ENCODE measurements at places on chromosomes 5 and 9.

- DNase-seq, result no peak
These were observed 199.7 kb downstream of the ARHGAP26 start for GRCh38 chr5:142969624-142970439.

DNA sequence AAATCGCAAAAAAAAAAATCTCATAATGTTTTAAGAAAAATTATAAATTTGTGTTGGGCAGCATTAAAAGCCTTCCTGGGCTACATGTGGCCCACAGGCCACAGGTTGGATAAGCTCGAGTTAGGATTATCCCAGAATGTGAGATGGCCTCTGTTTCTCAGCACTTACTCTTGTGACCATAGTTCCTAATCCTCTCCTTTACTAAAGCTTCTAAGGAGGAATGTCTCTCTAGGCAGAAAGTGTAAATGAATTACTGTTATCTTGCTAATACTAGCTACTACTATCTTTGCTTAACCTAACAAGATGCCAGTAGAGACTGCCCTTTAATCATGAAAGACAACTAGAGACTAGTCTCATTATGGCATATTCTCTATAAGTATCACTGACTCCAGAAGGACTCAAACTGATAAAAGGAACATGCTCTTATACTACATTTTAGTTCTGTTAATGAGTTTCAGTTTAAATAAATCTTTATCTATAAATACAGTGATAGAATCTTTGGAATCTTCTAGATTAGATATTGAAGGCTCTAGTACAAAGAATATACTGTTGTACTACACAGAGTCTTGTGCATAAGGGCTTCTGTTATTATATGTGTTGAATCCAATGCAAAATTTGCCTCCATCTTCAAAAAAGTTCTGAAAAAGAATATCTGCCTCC is 13.8 kb downstream of the INVS start:
- DNase-seq, result no peak

DNA sequence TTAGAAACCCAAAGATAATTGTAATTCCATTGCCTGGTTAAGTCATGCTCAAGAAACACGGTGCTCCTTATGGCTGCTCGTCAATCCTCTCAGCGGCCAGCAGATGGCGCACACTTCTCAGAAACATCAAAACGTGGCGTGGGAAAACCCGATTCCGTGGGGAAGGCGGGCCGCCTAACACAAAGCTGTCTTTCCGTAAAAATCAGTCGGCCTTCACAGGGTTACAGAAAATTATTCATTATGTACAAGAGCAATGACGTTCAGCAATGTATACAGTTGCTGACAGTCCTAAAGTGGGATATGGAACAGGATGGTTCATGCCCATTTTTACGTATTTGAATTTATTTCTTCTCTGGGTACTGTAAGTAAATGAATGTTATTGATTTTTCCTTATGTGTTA is 83.5 kb downstream of the PDE4D start:
- peak; percentile 14 for DNase-seq

- DNase-seq, result no peak
These were observed 175.9 kb downstream of the ENC1 start for GRCh38 chr5:74464512-74465209.

DNA sequence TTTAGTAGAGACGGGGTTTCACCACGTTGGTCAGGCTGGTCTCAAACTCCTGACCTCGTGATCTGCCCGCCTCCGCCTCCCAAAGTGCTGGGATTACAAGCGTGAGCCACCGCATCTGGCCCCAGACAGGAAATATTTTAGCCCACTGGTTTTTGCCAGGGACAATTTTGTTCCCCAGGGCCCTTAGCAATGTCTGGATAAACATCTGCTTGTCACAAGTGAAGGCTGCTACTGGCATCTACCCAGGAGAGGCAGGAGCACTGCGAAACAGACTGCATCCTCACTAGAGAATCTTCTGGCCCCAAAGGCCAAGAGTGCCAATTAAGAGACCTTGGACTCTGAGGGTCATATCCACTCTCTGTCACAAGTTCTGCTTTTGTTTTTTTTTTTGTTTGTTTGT is 2.4 kb upstream of the TPRN start:
- DNase-seq, result no peak

- DNase-seq, result no peak
These were observed 104.1 kb downstream of the ADAMTS2 start for GRCh38 chr5:179241175-179241574.

- no peak for DNase-seq
These were observed 338.4 kb downstream of the DNAH5 start for GRCh38 chr5:13606051-13606450.

GRCh38 chr5:175321927-175322532 is 122.0 kb downstream of the DRD1 start:
- DNase-seq, result no peak

GRCh38 chr5:27682600-27682999 is 644.2 kb upstream of the CDH9 start:
- no peak for DNase-seq

DNA sequence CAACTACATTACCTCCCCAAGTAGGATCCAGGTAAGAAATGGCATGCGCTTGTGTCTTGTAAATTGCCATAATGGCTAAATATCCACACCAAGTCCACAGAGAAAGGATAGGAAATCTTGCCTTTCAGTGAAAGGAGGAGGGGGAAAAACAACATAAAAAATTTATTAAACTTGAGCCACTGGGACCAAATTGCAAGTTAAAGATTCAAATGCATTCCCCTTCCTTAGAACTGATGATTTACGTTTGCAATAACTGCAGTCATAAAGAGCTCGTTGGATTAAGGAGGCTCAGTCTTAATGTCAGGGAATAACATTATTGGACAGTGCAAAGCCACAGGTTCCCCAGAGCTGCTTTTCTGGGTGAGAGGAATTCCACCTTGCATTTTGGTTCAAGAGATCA is 92.6 kb upstream of the SARDH start:
- DNase-seq, result no peak

- no peak for DNase-seq
These were observed 10.1 kb upstream of the TRIM52 start for GRCh38 chr5:181271081-181271480.

DNA sequence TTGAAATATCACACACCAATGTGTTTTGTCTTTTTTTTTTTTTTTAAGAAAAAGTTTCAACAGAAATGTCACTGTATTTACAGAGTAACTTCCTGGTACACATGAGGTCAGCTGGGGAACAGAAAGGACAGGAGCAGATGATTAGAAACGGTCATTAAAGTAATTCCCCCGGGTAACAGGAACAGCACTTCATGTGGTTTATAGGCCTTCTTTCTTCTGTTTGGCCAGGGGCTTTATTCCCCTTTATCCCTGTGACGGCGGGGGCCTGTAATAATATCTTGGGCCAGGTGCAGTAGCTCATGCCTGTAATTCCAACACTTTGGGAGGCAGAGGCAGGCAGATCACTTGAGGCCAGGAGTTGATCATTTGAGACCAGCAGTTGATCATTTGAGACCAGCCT is 30.5 kb upstream of the MSH3 start:
- no peak for DNase-seq

DNA sequence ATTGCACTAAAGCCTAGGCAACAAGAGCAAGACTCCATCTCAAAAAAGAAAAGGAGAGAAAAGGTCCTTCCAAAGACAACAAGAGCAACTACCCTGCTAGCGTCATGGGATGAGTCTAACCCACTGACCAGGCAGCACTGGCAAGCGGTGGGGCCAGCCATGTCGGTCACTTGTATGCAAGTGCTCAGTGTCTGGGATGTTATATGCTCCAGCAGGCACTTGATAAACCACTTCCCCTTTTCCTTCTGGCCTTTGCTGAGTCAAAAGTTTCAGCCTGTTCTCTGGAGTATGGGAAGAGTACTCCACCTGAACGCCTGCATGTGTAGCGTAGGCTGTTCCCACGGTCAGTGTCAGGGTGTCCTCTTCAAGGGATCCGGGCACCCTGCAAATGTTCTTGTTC is 9.2 kb upstream of the MXD3 start:
- peak; percentile 42 for DNase-seq

GRCh38 chr9:132163457-132163875 is 1.6 kb downstream of the NTNG2 start:
- DNase-seq, result no peak

- peak; percentile 67 for DNase-seq
These were observed 411.4 kb downstream of the MAT2B start for GRCh38 chr5:163916861-163917260.

GRCh38 chr5:4050203-4050602 is 454.6 kb downstream of the IRX1 start:
- no peak for DNase-seq

DNA sequence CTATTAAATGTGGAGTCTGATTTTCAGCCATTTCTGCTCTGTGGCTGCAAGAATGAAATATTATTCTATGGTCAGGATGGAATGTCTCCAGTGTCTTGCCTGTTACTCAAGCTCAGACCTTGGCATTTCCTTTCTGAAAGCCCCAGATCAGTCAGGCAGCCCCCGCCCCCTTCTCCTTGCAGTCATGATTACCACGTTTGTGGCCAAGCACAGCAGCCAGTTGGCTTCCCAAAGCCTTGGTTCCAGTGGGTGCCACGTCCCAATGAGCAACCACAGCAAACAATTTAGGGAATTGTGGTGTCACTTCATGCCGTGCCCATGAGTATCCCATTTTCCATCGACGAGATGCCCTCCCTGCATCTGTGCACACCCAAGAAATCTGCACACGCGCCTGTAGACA is 9.7 kb upstream of the OBP2A start:
- no peak for DNase-seq

DNA sequence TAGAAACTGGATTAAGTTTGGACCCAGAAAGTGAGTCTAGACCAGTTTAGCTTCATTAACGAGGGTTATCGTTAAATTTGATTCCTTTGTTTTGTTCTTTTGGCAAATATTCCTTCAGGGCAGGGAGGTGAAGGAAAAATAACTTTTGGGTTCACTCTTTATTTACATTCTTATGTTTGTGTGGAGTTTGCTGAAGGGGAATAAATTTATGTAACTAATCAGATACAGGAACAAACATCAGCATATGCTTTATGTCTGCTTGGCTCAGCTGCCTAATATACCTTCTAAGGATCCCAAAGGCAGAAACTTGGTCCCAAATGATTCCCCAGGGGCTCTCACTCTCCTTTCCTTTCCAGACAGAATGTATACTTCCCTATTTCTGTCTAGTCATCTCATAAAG is 132.4 kb downstream of the MCTP1 start:
- DNase-seq, result no peak

DNA sequence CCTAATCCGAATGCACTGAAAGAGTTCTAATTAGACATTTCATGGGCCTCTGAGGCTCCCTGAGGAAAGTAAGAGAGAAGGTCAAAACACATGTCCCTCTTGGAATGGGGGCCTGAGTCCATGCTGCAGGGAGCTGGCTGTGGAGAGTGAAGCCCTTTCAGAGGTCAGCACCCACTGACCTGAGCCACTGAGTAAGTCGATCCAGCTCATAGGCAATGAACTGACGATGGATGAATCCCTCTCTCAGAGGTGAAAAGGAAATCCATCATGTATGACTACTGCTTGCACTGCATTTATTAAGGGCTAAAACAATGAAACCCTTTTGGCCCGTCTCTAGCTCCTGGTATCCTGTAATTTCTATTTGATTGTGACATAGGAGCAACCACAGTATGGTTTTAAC is 288.9 kb upstream of the VLDLR start:
- DNase-seq, result no peak

- no peak for DNase-seq
These were observed 600 bp downstream of the ENC1 start for GRCh38 chr5:74639807-74640449.

DNA sequence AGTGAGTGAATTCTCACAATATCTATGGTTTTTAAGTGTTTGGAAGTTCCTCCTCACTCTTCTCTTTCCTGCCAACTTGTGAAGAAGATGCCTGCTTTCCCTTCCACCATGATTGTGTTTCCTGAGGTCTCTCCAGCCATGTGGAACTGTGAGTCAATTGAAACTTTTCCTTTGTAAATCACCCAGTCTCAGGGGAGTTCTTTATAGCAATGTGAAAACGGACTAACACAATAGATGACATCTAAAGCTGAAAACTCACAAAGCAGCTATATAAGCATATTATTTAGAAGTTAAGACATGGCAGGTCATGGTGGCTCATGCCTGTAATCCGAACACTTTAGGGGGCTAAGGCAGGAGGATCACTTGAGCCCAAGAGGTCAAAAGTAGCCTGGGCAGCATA is 130.2 kb downstream of the ARRDC3 start:
- DNase-seq, result no peak

DNA sequence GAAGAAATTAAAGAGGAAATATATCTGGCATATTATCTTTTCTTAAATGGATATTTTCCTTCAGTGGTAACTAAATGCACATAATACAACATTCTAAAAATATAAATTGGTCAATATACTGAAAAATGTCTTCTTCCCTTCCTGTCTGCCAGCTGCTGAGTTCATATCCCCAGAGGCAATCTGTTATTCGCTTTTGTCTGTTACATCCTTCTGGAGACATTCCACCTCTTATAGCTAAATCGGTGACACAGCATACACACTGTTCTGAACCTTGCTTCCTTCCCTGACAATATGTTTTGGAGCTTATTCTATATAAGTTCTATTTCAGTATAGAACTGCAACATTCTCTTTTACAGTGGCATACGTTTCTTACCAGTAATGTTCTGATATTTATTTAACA is 147.8 kb downstream of the TENT4A start:
- DNase-seq, result no peak

GRCh38 chr9:120358877-120359276 is 221.1 kb downstream of the CDK5RAP2 start:
- no peak for DNase-seq

- peak; percentile 57 for DNase-seq
These were observed 9.9 kb downstream of the PTCH1 start for GRCh38 chr9:95506678-95507463.
